Amygdala (tissue), 56 donors: ENCODE measurements at places on chromosomes 16 and 17.

GRCh38 chr16:5895976-5896375 lies 798.4 kb upstream of the EEF2KMT start:
- DNase-seq = no peak

DNA sequence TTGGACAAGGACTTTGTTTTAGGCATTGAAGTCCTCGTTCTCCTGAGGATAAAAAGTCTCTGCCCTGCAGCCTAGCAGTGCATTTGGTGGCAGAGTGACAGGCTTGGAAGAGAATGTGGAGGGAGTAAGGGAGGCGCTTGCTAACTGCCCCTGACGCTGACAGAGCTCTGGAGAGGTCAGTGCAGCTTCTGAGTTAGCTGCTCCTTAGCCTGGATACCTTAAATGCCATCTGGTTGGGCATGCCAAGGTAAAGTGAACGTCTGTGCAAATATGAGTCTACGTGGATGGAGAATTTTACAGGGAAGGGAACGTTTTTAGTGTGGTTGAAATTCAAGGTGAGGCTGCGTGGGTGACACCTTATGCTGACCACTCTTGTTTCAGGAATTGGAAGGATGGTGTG lies 44.4 kb downstream of the SEC14L1 start:
- no peak for DNase-seq

GRCh38 chr17:37694734-37695133 lies 50.1 kb downstream of the HNF1B start:
- no peak for DNase-seq

DNA sequence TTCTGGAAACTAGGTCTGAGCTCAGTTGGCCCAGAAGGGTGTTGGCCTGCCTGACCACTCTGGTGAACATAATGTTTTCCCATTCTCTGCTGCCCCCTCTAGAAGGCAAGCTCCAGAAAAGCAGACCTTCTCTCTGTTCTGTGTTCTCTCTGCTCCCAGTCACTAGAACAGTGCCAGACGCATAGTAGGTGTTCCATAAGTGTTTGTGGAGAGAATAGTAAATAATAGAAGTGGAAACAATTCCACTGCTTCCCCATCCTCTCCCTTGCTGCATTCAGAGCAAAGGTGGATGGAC lies 32.2 kb upstream of the ETV4 start:
- no peak for DNase-seq

DNA sequence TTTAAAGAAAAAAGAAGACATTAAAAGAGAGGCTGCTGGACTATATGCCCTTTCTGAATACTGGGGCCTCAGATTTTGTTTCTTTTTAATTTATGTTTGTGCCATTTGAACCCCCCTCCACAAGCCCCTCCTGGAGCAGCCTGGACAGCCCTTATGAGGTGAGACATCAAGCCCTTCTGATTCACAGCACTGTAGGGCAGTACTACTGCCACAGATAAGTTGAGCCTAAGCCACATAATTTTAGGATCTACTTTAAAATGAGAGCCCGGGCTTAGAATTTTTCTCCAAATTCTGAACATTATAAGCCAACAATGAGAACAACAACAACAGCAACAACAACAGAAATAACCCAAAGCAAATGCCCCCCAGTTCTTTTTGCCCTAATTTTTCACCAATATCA lies 256.9 kb upstream of the SALL1 start:
- no peak for DNase-seq

DNA sequence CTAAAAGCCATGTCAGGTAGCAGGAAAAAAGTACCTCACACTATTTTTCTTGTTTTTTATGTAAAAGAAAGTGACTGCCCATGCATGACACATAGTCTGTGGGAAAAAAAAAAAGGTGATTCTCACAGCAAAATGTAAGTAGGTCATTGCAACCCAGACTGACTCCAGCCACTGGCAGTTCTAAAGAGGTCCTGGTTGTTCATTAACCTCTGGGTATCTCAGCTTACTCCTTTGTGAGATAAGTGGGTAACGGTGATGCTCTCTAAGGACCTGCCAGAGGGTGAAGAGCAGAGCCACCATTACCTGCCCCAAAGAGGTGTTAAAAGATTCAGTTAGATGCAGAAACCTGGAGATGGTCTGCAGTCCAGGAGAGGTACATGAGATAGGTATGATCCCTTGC lies 531.9 kb downstream of the GRIN2A start:
- no peak for DNase-seq

DNA sequence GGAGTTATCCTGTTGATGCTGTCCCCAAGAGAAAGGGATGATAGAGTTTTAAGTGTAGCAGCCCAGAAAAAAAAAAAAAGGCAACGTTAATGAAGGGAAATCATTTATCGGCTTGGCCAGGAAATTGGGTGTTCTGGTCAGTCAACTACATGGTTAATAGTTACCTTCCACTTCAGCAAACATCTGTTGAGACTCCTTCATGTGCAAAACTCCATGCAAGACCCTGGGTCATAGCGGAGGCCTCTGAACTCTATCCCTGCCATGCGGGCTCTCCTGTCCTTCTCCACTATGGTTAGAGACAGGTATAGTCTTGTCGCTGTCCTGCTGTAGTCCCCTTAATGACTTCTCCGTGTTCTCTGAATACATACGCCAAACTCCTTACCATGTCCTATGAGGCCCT lies 3.5 kb upstream of the LYRM9 start:
- no peak for DNase-seq

DNA sequence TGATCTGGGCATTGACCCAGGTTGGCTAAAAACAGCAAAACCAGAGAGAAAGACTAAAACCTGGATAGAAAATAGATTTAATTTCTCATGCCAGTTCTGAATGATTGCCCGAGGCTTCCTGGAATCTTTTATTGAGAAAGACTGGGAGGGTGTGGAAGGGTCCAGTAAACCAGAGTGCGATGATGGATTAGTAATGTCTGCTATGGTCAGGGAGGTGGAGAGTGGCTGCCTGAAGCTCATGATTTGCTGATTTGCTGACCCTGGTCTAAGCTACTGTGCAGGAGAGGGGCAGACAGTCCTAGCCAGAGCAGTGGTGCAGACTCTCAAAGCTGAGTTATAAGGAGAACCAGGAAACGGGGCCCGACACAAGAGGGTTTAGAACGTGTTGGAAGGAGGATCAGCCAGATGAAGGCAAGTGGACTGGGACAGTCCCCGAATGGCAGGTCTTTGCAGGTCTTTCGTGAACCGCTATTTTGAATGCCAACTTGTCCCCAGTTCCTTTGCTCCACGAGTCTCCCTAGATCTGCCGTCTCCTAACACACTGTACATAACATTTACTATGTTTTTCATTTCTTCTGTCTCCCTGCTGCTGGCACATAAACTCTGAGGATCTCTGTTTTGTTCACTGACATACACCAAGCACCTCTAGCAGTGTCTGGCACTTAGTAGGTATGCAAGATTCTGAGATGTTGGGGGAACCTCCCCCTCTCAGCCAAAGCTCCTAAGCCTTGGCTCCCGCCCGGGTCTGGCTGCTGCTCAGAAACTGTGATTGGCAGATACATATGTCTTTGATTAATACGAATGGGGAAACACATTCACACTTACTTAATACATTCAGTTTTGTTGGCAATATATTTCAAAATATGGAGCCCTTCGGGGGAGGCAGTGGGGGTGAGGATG lies 237.3 kb upstream of the TNRC6C start:
- DNase-seq = no peak

- no peak for DNase-seq
Measured at GRCh38 chr17:76812263-76812662, 55.9 kb upstream of the MGAT5B start.
